Activated CD4-positive, alpha-beta T cell treated with anti-CD3 and anti-CD28 coated beads, Interleukin-10, Interleukin-2, amounts not matched to agents 100 ng/mL and 50 ng/mL, durations not matched to agents 16 hours and 8 hours (primary cell): ENCODE measurements at places on chromosomes 6 and 20.

- DNase-seq, result peak; percentile 89
Observed at GRCh38 chr6:105786890-105787655, 299.1 kb upstream of the PRDM1 start.

DNA sequence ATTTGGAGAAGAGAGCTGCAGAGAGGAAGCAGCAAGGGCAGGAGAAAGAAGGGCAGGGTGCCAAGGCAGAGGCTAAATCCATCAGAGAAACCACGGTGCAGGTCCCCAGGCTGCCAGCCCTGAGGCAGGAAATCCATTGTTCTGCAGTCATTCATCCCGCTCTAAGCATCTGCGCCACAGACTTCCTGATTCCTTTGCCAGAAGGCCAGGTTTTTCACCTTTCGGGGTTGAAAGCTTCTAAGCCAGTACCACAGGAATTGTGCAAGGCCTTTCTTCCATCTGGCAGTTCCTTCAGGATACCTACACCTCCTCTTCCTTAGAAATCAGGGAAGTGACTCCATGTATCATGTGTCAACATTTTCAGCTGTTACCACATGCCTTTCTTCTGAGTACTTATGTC is 45.6 kb downstream of the ADGRF5 start:
- DNase-seq, result no peak

- no peak for DNase-seq
Observed at GRCh38 chr20:36847009-36847709, 28.8 kb upstream of the TLDC2 start.

DNA sequence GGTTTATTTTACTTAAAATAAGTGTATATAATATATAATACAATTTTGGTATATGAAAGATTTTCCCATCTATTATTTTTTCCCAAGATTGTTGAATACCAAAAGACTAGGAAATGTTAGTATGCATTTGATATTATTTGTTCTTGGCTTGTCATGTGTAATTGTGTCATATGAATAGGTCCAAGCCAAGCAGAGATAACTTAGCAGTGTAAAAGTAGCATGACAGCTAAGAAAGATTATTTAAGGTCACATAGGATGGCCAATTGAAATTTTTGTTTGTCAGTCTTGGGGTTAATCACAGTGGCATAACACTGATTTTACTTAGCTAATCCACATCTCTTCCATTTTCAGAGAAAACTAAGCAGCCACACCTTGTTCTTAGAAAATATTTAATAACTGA is 38.8 kb upstream of the RSPO3 start:
- no peak for DNase-seq

GRCh38 chr6:111709615-111710398 is 104.1 kb upstream of the TRAF3IP2 start:
- DNase-seq, result peak; percentile 78

- DNase-seq, result peak; percentile 63
Observed at GRCh38 chr6:7617801-7618764, 28.1 kb downstream of the SNRNP48 start.

DNA sequence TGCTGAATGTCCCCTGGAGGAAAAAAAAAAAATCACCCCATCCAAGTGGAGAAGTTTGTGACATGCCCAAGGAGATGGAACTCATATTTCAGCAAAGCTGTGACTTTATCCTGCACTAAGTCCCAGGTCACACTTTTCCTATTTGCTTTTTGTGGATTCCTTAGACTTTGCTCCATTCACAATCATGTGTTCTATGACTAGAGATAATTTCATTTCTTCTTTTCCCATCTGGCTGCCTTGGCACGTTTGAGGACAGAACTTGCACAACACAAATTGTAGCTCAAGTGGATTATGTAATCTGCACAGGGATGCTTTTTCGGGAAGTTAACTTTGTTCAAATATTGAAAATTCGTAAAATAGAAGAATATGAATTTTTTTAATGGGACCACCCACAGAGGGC is 100.7 kb upstream of the PTPN1 start:
- no peak for DNase-seq

GRCh38 chr6:80331974-80332373 is 225.5 kb downstream of the BCKDHB start:
- no peak for DNase-seq

DNA sequence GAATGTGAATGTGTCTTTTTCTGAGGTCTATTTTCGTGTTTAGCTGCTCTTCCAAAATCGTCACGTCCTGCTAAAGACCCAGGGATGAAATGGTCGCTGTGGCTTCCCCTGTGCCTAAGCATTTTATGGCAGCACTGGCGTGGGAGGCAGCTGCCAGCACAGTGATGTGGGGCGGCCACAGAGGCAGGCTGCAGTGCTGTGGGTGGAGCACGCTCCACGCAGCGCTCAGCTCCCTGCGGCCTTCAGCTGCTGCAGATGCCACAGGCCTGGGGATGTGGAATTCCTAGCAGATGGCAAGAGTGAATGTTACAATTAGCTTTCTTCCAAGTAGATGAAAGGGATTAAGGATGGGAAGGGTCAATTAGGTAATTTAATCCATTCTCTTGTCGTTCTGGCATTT is 242.6 kb downstream of the SMOC2 start:
- no peak for DNase-seq

DNA sequence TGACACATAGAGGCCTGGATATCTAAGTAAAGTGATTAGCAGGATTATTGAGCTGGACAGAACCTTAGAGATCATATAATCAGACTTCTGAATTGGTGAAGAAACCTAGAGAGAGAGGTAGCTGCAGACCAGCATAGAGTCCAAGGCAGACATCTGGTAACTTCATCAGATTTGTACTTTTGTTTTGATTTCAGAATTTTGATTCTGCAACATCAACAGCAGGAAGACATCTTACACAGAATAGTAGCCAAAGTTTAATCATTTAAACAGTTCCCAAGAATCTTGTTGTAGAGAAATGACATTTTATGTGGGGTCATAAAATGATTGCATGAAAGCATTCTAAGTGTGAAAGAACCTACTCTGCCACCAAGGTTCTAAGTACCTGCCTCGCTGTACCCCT is 39.4 kb downstream of the RPRD1B start:
- no peak for DNase-seq

DNA sequence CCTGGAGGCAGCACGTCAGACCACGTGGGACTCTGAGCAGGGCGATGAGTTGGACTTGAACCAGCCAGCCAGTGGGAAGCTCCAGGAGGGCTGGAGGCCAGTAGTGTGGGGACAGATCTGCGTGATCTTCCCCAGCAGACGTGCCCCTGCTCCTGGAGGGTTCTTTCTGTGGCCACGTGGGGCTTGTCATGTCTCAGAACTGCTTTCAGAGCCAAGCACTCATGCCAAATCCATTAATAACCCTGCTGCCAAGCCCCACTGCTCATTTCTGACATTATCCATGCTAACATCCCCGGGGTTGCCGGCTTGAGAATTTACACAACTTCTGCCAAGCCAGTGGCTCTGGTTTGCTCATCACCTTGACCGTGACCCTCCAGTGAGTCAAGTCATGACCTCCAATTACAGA is 38.3 kb downstream of the SIRPA start:
- DNase-seq, result no peak

GRCh38 chr20:35830264-35830663 is 58.4 kb downstream of the PHF20 start:
- DNase-seq, result no peak

- no peak for DNase-seq
Observed at GRCh38 chr6:34514593-34515472, 41.3 kb downstream of the SPDEF start.

- DNase-seq, result peak; percentile 4
Observed at GRCh38 chr6:69719602-69720193, 77.1 kb downstream of the LMBRD1 start.

- no peak for DNase-seq
Observed at GRCh38 chr20:32338665-32339064, 19.5 kb upstream of the ASXL1 start.

DNA sequence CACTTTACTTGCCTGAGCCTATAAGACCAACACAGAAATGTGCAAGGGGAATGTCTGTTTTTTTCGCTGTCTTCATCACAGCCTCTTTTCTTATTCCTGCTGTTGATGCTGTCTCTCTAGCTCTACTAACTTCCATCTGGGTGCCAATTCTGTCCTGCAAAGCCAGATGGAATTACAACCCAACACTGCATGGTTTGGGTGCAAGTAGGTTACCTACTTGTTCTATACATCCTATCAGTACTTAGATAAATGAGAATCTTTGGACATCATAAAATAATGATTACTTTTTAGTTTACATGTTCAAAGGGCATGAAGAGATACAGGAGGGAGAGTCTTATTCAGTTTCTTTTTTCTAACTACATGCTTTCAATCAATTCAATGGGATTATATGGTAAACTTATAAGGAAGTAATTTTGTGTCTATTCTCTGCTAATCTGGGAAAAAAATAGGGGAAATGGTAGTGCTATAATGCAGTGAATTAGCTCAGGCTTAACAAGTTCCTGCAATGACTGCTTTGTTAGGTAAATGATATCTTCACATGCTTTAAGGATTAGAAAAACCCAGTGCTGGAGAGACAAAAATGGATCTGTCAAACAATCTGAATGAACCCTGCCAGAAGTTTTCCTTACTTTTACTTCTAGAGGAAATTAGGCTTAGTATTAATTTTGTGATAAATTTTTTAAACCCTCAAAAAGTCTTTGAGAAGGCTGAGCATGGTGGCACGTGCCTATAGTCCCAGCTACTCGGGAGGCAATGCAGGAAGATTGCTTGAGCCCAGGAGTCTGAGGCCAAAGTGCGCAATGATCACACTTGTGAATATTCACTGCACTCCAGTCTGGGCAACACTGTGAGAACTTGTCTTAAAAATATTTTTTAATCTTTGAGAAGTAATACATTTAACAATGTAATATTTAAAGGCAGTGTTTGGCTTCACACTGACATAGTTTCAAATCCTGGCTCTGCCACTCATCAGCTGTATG is 86.5 kb upstream of the E2F3 start:
- DNase-seq, result no peak

DNA sequence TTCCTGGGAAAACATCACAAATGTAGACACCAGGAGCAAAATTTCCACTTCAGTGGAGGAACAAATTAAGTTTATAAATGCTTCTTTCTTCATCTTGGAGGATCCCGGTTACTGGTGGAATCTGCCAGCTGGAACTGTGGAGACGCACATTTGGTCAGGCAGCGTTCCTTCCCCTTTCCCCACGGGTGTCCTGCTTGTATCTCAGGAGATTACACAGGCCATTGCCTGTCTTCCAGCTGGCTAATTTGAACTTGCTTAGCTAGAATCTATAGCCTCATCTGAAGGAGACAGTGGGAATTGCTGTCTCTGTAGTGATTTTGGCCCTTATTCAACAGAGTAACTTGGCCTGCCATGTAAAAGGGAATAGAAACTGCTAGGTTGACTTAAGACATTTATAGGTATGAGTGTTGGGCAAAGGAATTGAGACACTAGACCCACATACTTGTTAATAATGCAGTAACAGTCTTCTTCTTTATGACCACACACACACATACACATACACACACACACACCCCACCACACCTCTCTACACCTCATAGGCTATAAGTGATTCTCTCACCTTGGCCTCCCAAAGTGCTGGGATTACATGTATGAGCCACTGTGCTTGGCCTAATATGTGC is 34.4 kb downstream of the TSBP1 start:
- no peak for DNase-seq

GRCh38 chr6:33880104-33880678 is 76.4 kb upstream of the MLN start:
- no peak for DNase-seq

GRCh38 chr20:1499528-1500420 is 8.6 kb upstream of the SIRPB2 start:
- no peak for DNase-seq

- DNase-seq, result no peak
Observed at GRCh38 chr6:133957780-133958242, 4.8 kb downstream of the TBPL1 start.

GRCh38 chr6:160992061-160992979 is 751 bp downstream of the MAP3K4 start:
- peak; percentile 65 for DNase-seq

- no peak for DNase-seq
Observed at GRCh38 chr6:10363911-10364310, 51.0 kb downstream of the TFAP2A start.
